ENCODE measurements at places on chromosomes 5 and 9.

DNA sequence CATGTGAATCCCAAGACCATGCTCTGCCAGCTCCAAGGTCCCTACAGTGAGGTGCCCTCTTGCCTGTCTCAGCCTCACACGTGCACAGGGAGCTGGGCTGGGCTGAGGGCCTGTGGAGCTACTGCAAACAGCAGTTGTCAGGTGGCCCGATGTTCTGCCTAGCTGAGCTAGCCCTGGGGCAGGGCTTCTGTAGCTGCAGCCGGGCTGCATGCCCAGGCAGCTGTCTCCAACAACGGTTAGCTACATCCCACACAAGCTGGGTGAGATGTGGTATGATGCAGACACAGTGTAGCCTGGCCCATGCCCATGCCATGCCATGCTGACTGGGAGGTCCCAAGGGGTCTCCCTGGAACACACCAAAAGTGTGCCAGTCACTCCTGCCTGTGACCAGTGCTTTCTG, 62.0 kb downstream of the MACROH2A1 start:
- no peak for DNase-seq

DNA sequence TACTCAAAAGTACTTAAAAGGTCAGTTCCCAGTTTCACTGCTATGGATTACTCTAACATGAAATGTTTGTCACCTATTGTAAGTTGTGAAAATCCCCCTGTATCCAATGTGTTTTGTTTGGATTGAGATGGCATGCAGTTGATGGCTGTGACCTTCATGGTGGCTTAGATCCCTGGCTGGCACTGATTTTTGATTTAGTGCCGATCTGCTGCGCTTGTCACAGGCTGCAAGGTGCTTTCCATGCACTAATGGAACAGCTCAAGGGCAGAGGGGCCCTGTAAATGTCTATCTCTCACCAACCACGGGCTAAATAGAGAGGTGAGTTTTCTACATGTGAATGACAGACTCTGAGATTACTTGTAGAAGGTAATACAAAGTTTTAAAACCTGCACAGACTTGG, 69.8 kb upstream of the WDR41 start:
- DNase-seq, result no peak

GRCh38 chr9:134640506-134641172, 964 bp upstream of the COL5A1 start:
- no peak for DNase-seq

- DNase-seq, result no peak
These were observed 595.6 kb downstream of the CAAP1 start for GRCh38 chr9:26296910-26297572.

GRCh38 chr5:15013654-15014463, 142.3 kb upstream of the ANKH start:
- no peak for DNase-seq

- no peak for DNase-seq
These were observed 31.0 kb downstream of the TTC1 start for GRCh38 chr5:160039810-160040470.

DNA sequence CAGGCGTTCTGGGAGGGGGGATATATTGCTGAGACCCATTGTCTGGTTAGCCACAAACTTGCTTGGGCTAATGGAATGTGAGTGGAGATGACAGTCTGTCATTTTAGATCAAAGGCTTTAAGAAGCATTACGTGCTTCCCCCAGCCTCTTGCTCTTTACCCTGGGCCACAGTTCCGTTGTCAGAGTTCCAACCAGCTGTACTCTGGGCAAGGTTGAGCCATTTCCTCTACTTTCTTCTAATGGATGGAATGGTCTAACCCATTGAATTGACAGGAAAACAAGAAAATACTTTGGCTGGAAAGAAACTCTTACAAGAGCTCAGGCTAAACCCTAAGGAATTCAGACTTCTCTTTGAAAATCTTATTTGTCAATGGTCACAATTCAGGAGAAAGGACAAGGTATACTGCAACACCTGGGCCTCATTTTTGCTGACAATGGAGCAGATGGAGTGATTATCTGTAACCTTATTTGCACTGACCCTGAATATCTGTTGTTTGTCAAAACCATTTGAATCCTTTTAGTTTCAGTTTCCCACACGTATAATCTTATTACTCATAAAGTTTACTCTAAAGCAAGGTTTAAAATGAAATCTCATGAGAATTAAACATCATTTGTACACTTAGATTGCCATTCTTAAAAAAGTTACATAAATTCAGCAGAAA, 231.4 kb downstream of the PDE4D start:
- DNase-seq, result no peak

- DNase-seq, result no peak
These were observed 29.0 kb upstream of the SSBP2 start for GRCh38 chr5:81779916-81780266.

DNA sequence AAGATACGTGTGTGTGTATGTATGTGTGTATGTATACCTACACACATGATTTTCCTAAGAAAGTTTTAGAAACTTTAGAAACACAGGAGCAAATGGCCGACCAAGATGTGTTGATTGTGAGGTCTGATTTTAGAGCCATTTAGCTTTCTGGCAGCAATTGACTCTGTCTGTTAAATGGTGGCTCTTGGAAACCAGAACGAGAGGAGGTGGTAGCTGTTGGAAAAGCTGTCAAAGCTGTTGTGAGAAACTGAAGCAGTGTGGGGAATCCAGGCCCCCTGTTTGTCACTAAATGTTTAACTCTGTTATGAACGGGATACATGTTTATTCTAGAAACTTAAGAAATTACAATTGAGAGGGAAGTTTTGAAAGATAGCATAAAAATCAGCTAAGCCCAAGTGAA, 91.4 kb downstream of the GOLPH3 start:
- DNase-seq, result no peak

DNA sequence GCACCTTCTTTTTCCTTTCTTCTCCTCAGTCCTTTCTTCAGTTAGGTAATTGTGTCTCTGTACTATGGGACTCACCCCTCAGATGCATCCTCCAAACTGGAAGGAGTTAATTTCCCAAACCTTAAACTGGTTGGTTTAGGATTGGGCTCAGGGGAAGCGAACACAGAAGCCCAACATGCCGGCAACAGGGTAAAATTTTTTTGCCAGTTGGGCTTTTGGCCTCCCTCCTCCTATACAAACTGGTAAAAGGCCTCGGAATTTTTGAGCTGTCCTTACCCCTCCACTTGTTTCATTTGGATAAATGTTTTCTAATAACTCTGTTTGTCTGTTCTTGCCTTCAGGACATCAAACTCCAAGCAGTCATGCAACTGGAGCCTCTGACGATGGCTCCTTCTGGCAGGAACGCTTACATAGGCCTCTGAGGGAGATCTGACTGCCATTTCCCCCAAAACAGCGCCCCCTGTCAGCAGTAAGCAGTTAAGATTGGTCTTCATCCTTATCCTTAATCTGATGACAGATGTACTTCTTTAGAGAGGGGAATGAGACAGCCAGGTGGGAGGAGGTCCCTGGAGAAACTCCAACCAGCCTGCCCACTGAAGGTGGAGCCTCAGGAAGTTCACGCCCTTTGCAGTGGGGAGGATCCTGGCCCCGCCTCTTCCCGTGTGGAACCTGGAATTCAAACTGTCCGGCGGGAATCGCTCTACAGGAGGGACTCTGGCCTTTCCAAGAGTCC, 57.8 kb upstream of the SPINK5 start:
- no peak for DNase-seq

DNA sequence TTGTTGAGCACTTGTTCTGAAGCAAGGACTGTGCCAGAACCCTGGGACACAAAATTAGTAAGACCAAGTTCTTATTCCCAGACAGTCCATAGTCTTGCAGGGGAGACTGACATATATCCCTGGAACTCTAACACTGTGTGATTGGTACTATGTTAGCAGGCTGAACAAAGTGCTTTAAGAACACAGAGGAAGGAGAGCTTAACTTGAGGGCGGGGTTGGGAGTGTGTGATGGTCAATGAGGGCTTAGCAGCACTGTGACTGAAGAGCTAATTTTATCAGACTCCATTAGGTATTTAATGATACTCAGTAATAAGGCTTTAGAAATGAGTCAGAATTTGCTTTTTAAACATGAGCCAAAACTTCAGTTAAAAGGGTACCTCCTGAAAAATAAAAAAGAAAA, 14.9 kb upstream of the SPATA24 start:
- DNase-seq, result no peak

- no peak for DNase-seq
These were observed 339.5 kb upstream of the RFX3 start for GRCh38 chr9:3865141-3865772.

DNA sequence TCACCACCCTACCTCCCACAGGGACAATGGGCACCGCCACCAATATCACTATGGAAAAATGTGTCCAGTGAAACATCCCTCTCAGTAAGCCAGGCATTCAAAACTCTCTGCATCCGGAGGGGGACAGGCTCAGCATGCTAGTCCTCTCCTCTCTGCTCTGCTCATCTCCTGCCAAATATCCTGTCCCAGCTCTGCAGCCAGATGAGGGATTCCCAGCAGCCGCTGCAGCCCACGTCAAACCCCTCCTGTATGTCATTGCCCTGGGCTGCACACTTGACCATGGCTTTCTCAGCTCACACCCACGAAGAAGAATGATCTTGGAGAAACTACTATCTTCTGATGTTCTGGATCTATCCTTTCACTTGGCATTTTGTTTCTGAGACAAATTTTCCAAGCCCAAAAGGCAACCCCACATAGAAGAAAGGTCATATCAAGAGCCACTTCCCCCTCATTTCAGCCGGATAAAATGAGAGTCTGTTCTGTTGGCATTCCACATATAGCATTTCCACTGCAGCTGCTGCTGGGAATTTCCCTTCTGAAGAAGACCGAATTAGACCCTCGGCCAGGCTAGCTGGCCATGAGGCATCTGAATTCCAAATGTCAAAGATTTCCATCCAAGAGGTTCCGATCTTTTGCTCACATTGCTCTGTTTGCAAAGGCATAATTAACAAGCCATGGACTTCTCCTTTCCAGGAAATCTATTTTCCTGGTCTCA, 338.0 kb downstream of the ACTL7B start:
- no peak for DNase-seq

GRCh38 chr5:36879274-36880033, 2.9 kb downstream of the NIPBL start:
- no peak for DNase-seq

DNA sequence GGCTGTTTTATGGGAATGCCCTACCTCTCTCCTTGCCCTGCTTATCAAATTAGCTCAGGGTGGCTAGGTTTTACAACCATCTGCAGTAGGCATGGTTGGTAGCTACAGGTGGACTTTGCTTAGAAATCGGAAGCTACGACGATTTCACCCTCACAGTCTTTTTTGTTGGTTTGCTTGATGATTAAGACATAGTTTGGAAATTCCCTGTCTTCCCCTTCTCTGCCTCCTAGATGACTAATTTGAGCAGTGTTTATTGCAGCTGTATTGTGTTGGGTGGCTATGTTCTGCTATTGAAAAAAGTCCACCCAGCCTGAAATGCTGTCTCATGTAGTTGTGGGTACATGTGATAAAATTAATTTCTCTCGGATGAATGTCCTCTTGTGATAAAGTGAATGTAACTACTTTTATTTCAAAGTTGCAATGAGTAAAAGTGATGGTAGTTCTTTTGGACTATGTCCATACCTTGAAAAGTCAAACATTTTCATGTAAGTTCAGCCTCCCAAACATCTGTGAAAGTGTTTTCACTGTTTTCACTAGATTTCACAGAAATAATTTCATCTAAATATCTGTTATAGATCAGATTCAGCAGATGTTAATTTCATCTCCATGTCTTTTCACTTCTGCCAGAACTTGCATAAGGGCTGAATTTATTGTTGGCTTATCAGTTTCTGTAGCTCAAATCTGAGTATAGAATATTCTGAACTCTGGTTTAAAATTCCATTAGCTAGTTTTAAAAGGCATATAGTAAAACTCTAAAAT, 37.3 kb upstream of the FYB1 start:
- DNase-seq, result no peak

GRCh38 chr5:27494887-27495286, 456.5 kb upstream of the CDH9 start:
- no peak for DNase-seq

- no peak for DNase-seq
These were observed 4.0 kb upstream of the DEPDC1B start for GRCh38 chr5:60703944-60704343.

GRCh38 chr5:65548281-65548680, 14.7 kb downstream of the CENPK start:
- no peak for DNase-seq

DNA sequence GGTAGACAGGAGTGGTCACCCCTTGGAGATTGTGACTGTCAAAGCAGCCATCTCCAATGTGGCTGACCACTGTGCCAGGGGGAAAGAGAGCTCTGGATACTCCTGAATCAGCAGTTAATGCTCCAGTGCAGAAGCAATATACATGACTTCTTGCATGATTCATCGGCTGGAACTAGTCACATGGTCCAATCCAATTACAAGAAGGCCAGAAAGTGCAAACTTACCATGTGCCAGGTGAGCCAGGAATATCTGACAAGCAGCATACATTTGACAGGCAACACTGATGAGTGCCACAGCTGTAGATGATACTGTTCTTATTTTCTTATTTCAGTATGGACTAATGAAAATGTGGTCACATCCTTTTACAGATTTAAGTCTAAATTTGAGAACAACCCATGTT, 440.0 kb upstream of the MPDZ start:
- no peak for DNase-seq

GRCh38 chr9:93893899-93894690, 61.1 kb downstream of the BARX1 start:
- DNase-seq, result no peak

DNA sequence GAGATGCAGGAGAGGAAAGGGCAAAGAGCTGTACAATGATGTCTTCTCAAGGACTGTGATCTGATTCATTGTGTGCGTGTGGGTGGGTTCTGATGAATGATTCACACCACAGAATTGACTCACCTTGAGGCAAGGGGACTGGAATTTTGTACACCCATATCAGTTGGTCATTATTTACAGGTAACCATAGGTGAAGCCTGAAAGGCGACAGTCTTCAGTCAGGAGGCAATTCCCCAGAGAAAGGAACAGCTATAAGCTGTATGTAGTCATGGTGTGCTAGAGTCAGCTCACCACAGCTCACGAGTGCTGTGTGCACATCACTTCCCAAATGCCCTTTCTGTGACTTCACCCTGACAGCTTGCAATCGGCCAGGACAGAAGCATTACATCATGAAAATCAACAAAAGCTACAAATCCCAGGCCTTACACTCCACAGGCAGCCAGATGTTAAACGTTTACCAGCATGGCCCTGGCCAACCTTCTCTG, 87.6 kb upstream of the RPS23 start:
- DNase-seq, result no peak

DNA sequence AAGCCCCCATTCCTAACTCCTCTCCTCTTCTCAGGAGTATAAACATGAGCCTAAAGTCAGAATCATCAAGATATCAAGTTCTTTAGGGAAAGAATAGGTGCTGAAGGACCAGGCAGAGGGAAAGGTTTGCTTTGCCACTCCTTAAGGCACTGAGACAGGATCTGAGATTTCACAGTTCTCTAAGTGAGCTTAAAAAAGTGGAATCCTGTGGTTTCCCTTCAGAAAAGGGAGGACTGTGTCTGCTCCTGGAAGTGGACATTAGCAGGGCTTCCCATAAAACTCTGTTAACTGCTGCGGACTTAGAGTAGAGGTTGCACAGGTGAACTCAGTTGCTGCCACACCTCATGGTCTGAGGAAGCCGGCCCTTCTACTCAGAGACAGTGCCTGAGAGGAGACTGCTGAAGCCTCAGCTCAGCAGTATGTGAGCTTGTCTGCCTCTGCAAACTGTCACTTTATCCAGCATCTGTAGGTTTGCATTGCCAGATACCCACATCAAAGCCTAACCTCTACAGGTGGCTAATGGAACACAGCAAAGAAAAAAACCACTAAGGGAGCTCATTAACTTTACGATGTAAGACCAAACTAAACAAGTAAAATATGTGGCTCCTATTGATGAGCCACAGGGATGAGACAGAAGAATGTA, 42.9 kb downstream of the RIC1 start:
- no peak for DNase-seq
